ENCODE measurements at places on chromosomes 5 and 9. TPM values are rescaled to one million over a fixed set of nuclear protein-coding genes. Genes with fewer than 3 reads are reported as not detected.

DNA sequence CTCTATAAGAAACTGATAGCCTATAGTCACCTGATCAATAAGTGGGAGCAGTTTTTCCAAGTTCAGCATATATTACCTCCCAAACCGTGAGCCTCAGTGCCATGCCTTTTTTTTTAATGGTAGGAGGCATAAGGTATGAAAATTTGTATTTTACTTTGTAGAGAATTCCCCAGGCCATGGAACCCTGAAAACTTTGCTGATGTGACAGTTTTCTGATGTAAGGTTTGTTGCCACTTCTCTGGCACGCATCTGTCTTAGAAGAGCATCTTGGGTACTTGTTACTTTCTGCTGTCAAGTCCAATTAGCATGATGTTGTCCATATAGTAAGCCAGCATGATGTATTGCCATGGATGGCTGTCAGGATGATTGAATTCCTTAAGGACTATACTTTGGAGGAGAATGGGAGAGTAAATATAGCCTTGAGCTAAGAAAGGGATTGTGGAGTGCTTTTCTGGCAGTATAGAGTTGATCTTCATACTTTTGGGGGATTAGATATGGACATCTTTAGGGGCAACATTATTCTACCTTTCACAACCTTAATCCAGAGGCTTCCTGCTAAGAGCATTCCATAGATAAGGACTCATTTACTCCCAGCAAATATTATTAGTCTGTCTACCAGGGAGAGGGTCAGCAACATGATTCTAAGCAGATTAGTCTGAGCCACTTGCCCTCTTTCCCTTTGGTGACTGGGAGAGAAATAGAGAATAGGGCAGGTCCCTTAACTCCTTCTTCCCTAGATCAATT lies 389.6 kb downstream of the YTHDC2 start:
- no peak for DNase-seq

- peak; percentile 35 for DNase-seq
Measured at GRCh38 chr9:114000671-114001409, 77.3 kb downstream of the AMBP start.

- DNase-seq = no peak
Measured at GRCh38 chr9:87578625-87579024, 81.0 kb downstream of the DAPK1 start.

- peak; percentile 45 for DNase-seq
Measured at GRCh38 chr5:116572350-116573278, 2.0 kb downstream of the SEMA6A start.

GRCh38 chr5:135376961-135377624 lies 21.9 kb downstream of the MACROH2A1 start:
- DNase-seq = no peak

GRCh38 chr5:60489856-60490255 lies 210.1 kb downstream of the DEPDC1B start:
- DNase-seq = no peak

DNA sequence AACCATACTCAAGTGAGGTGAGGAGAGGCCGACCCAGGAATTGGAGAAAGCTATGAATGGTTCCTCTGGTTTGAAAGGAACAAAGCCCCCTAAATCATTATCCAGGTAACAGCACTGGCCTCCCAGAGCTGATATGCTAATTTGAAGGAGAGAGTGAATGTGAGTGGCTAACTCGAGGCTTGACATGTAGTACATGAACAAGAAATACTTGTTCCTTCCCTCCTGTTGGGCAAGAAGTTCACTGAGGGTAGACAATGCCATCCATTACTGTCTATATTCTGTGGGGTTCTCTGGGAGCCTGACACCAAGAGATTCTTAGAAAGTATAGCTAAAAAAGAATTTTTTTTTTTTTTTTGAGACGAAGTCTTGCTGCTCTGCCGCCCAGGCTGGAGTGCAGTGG lies 32.5 kb upstream of the ZNF354A start:
- DNase-seq = no peak

DNA sequence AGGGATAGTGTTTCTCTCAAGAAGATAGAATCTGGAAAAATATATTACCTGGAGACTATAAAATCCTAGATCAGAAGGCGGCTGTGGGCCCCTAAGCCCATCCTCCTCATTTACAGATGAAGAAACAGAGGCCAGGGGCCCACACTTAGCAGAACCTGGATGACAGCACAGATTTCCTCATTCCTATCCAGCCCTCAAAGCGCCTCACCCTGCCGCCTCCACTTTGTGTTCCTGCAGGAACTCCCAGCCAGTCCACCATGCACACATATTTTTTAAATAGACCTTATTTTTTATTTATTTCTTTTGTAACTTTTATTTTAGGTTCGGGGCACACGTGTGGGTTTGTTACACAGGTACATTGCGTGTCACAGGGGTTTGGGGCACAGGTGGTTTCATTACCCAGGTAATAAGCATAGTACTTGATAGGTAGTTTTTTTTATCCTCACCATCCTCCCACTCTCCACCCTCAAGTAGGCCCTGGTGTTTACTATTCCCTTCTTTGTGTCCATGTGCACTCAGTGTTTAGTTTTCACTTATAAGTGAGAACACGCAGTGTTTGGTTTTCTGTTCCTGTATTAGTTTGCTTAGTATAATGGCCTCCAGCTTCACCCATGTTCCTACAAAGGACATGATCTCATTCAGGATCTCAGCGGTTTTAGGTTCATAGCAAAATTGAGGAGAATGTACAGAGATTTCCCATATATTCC lies 85.5 kb upstream of the MAP1B start:
- DNase-seq = no peak

Gene AJM1
- total RNA-seq = 4.1 TPM

GRCh38 chr5:16666883-16667398 lies 50.1 kb upstream of the RETREG1 start:
- peak; percentile 74 for DNase-seq

- DNase-seq = no peak
Measured at GRCh38 chr9:106588626-106589025, 274.3 kb upstream of the ZNF462 start.

Gene ARID3C
- 8.8 TPM for total RNA-seq

- no peak for DNase-seq
Measured at GRCh38 chr5:13957032-13957645, 12.7 kb upstream of the DNAH5 start.

DNA sequence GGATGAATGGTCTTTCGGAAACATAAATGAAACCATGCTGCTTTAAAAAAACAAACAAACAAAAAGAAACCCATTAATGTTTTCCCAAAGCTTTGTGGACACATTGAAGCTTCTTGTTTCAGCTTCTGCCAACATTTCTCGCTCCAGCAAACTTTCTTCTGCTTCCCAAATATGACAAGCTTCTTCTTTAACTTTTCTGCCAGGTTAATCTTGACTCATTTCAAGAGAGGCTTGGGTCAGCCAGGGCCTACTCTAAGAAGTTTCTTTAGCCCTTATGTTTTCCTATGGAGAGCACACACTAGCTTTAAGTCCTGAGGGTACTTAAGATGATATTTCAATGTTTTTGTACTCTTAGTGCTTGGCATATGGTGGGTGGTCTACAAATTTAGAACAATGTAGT lies 6.1 kb downstream of the ANXA1 start:
- no peak for DNase-seq

Gene HAVCR1
- 0.23 TPM for total RNA-seq

- peak; percentile 27 for DNase-seq
Measured at GRCh38 chr9:138037140-138037539, 159.6 kb downstream of the CACNA1B start.

GRCh38 chr9:16873126-16873802 lies 2.8 kb upstream of the BNC2 start:
- no peak for DNase-seq

- no peak for DNase-seq
Measured at GRCh38 chr5:179796877-179797608, 3.3 kb downstream of the LTC4S start.

Gene TYRP1
- not detected for total RNA-seq

- no peak for DNase-seq
Measured at GRCh38 chr9:130532426-130533080, 46.8 kb upstream of the FUBP3 start.

- no peak for DNase-seq
Measured at GRCh38 chr5:1747803-1748085, 51.9 kb downstream of the MRPL36 start.

Gene NAIF1
- 6.3 TPM for total RNA-seq

DNA sequence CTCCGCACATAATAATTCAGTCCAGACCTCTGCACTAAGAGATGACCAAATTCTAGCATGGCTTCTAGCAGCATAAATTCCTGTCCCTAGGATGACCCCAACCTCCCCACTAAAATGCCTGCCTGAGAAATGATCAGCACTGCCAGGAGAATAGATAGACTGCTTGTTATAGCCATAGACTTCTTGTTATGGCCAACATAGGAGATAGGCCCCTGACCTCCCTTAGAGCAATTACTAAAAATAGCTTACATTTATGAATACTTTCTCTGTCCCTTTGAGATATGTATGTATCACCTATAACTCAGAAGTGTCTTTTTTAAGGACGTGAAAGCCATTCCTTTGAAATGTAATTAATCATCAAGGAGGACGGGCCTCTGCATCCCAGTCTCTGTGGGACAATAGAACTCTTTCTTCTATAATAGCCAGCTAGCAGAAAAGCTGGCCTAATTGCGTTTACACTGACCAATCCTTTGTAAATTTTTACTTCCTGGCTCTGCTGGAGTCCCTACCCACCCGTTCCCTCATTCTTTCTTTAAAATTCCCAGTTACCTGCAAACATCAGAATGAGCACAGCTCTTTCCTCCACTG lies 1002.7 kb downstream of the CDH18 start:
- no peak for DNase-seq

Gene SPATA31A5
- total RNA-seq = not detected

GRCh38 chr9:95462249-95463147 lies 54.3 kb downstream of the PTCH1 start:
- DNase-seq = no peak

DNA sequence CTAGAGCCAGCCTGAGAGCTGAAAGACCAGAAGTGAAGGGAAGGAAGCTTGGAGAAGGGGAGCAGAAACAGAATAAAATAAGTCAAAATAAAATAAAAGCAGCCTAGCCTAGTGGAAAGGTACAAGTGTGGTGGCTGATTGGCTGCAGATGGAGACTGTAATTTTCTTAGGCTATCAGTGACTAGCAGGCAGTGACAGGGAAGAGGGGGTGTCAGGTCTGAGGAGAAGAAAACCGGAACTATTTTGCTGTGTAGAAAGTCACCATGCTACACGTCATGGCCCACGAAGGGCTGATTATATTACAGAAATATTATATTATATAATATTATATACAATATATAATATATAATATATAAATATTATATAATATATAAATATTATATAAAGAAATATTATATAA lies 98.1 kb upstream of the TAF11L2 start:
- no peak for DNase-seq

GRCh38 chr5:145921211-145921610 lies 15.2 kb upstream of the SH3RF2 start:
- no peak for DNase-seq

GRCh38 chr9:71094708-71095251 lies 26.6 kb downstream of the TRPM3 start:
- no peak for DNase-seq

Gene ZFP2
- 0.63 TPM for total RNA-seq

Measured in left lobe of liver (tissue), 2 donors.